ENCODE measurements at places on chromosomes 4 and X. TPM values are rescaled to one million over a fixed set of nuclear protein-coding genes. Genes with fewer than 3 reads are reported as not detected.

Gene UPF3B
- polyA plus RNA-seq: 5.8 TPM

Gene USP17L5
- polyA plus RNA-seq: not detected

Gene SUPT20HL2
- not detected for polyA plus RNA-seq

Gene CD38
- 20.8 TPM for polyA plus RNA-seq

Gene TLR6
- 7.9 TPM for polyA plus RNA-seq

Gene ANK2
- polyA plus RNA-seq: not detected

Gene GLOD5
- polyA plus RNA-seq: not detected

Gene CXCL11
- polyA plus RNA-seq: not detected

Gene DIAPH2
- polyA plus RNA-seq: 9.3 TPM

Gene TAF7L
- polyA plus RNA-seq: not detected

Gene MAGEE2
- polyA plus RNA-seq: not detected

Gene PLXNB3
- polyA plus RNA-seq: 0.71 TPM

- no peak for DNase-seq
These were observed 346.4 kb downstream of the ZNF674 start for GRCh38 chrX:46198858-46199257.

DNA sequence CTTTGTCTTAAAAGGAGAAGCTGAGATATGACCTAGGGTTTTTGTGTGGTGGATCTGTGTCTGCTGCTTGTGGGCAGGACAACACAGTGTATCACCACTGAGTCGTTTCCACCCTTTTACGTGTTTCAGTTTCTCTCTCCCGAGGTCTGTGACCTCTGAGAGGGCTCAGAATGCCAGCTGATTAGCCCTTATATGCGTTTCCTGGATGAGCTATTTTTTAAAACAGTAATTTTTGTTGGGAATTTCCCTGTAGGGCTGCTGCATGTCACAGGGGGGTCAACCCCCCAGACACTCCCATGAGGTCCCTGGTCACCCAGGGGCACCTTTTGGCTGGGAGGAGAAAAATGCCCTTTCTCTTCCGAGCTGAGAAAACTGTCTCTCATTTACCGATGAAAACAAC is 170.4 kb upstream of the CASK start:
- no peak for DNase-seq

GRCh38 chrX:1778817-1779216 is 164.0 kb downstream of the ASMT start:
- no peak for DNase-seq

DNA sequence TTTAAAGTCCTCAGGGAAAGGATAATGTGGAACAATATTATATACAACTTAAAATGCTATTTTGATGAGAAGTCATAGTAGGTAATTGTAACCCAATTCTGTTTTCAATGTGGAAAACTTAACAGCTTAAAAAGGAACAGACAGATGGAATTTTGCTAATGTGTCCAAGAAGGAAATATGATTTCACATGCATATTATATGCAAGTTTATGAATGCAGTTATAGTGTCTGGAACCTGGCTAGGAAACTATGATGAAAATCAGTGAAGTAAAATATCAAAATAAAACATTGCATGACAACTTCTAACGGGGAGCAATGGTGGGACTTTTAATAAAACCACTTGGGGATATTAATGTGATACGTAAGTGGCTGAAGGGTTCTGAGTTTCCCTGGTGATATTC is 152.6 kb upstream of the HAND2 start:
- DNase-seq: no peak

DNA sequence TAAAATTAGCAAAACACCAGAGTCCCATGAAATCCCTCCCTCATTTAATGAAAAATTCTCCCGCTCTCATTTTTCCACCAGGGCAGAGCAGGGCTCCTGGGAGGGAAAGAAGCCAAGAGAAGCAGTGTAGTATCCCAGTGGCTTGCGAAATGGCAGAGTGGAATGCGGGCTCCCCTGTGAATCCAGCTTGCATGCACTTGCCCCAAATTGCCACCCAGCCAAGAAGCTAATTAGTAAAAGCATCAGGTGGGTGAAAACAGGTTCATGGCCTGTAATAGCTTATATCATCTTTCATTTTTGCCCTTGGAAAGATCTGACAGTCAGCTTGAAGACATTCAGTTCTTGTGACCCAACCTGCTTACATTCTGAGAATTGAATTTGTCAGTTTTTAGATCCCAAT is 10.1 kb downstream of the AMOT start:
- no peak for DNase-seq

- DNase-seq: no peak
These were observed 44.6 kb downstream of the EIF2S3 start for GRCh38 chrX:24099394-24099793.

DNA sequence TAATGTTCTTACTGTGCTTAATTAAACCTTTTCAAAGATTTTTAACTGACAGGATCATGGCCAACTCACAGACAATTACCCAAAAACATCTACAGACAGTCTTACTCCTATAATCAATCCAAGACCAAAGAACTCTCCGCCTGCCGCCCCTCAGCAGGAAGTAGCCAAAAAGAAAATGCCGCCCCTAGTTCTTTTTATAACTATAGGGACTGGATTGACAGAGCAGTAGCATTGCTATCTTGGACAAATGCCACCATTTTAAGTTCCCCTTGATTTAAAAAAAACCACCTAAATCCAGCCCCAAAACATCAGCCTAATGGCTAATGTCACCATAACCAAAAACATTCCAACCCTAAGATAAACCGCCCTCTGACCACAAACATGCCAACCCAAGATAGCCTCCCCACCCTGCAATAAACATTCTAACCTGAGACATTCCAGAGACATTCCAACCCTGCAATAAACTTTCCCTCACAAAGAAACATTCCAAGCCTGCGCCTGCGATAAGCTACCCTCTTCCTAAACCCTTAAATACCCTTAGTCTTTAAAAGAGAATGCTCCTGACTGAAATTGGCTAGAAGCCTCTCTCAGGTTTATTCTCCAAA is 77.0 kb downstream of the COQ2 start:
- DNase-seq: no peak

DNA sequence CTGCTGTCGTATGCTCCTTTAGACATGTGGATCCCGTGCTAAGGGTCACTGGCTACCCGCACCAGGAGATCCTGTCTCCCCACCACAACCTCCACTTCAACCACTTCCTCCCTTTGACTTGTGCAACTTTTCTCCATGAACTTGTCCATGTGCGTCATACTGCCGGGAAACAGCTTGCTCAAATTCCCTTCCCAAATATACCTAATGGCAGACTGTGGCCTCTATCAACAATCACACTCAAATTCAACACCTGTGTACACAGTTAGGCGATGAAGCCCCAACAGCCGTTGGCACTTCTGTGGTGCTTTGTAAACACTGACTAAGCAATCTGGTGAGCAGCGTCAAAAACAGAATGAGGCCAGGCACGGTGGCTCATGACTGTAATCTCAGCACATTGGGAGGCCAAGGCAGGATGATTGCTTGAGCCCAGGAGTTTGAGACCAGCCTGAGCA is 49.5 kb downstream of the CD99L2 start:
- no peak for DNase-seq

DNA sequence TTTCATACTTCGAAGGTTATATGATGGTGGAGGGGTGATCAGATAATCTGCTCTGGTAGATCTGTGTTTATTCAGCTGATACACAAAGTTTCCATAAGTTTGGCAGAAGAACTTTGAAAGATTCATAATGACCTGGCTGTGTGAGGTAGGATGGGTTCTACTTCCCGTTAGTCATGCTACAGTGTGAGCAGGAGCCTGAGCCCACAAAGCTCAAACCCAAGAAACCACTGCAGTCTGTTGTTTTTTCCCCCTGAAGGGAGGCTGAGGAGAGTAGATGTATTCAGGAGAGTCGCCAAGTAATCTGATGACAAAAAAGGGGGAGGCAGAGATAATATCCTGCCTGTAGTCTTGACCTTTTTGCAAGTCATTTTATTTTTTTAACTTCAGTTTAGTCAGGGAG is 52.8 kb upstream of the PPP3CA start:
- DNase-seq: no peak

DNA sequence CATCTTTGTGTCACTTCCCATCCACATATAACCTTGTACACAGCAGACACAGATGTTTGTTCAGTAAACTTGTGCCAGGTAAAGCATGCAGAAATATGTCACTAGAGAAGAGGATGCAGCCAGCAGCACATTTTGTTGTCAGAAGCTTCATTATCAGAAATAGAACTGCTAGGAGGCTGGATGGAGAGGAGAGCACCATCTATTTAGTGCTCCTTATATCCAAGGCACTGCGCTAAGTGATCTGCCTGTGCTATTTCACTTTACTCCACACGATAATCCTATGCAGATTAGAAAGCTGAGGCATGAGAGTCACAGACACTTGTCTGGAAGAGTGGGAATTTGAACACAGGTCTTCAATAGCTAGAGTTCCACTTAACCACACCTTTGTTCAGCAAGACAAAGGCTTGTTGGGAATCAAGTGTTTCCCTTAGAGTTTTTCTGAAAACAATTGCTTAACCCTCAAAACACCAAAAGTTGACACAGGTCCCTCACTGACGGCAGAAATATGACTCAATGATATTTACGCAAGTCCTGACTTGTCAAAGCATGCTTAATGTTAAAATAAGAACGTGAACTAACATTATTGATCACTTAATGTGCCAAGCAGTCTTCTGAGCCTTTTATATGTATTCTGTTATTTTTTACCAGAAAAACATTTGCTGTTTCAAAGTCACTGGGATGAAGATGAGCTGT is 1.2 kb upstream of the QDPR start:
- DNase-seq: no peak

- DNase-seq: no peak
These were observed 60.6 kb downstream of the NOCT start for GRCh38 chr4:139076016-139076744.

DNA sequence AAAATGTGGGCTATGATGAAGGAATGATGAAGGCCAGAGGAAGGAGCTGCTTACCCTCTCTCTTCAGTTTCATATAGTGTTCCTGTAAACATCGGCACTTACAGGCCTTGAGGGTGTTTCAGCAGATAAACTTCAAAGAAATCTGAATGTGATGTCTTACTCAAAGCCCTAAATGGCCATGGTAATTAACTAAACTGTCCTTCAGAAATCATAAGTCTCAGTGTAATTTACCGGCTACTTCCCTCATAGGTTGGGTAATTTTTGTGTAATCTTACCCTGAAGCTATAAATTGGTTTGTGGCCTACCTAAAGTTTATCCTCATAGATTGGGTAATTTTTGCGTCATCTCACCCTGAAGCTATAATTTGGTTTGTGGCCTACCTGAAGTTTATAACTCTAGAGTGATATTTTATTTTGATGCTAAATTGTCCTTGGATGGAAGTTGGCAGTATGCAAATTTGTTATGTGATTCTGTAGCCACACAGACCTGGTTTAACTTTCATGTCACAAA is 2700.3 kb downstream of the ARAP2 start:
- no peak for DNase-seq

DNA sequence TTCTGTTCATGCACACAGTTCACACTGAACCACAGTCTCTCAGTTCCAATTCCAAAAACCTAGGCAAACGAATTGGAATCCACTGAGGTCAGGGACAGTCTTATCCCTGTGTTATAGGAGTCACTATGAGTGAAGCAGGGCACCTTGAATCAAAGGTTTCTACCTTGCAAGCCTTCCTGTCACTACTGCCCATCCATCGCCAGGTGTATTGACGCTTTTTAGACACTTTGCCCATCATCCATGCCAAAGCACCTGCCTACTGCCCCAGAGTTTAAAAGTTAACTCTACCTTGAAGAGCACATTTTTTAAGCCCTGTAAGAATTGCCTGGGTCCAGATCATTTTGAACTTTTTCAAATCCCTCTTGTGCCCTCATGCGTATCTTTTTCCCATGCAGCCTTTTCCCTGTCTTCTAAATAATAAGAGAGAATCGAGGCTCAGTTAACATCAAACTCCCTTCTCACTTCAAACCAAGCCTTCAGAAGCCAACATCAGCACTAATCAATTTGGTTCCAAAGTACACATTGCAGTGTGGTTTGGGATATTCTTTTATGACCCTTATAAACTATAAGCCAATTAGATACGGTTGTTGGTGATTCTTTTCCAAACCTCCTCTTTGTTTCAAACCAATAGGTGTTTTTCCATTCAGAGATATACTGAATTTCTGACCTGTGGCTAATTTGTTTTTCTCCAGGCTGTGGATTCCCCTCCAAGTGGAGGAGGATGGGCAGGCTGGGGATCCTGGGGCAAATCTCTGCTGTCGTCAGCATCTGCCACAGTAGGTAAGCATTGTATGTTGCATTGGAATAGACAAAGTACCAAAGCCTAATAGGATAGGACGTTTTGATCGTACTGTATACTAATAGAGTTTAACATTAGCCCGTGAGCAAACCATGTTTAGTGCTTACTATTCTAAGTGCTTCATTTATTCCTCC is 23.7 kb downstream of the FAM114A1 start:
- DNase-seq: no peak

- DNase-seq: no peak
These were observed 72.6 kb upstream of the CD99 start for GRCh38 chrX:2618516-2618915.

DNA sequence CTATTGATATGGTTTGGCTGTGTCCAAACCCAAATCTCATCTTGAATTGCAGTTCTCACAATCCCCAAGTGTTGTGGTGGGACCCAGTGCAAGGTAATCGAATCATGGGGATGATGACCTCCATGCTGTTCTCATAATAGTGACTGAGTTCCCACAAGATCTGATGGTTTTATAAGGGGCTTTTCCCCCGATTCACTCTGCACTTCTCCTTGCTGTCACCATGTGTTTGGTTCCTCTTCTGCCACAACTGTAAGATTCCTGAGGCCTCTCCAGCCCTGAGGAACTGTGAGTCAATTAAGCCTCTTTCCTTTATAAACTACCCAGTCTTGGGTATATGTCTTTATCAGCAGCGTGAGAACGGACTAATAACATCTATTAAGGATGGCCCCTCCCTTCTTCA is 68.8 kb downstream of the FBXW7 start:
- no peak for DNase-seq

- no peak for DNase-seq
These were observed 63.7 kb downstream of the C4orf51 start for GRCh38 chr4:145743641-145744040.

- DNase-seq: no peak
These were observed 30.9 kb downstream of the RNF150 start for GRCh38 chr4:141102367-141102766.

- no peak for DNase-seq
These were observed 3.5 kb downstream of the CCNI start for GRCh38 chr4:77072195-77072753.

DNA sequence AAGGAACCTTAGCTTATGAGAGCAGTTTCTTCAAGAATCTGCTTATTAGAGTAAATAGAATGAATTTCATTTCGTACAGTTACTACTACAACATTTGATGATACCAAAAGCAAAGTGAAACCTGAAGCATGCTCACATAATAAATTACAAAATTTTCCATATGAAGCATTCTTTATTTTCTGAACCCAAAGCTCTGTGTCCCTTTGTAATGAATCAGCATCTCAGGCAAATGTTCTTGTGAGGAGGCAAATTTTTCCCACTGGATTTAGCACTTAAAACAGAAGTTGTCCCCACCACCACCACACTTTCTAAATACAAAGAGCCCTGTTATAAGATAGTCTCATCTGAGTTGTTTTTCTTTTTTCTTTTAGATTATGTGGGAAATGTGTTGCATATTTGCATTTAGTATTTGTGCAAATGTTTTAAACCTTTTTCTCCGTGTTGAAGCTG is 70.7 kb upstream of the NFKB1 start:
- no peak for DNase-seq

GRCh38 chr4:77204621-77205020 is 47.6 kb downstream of the CCNG2 start:
- DNase-seq: no peak
